Fibroblast of villous mesenchyme (primary cell): ENCODE measurements at places on chromosomes 12 and 14. TPM values are rescaled to one million over a fixed set of nuclear protein-coding genes. Genes with fewer than 3 reads are reported as not detected.
A peak's percentile ranks its signal among the peaks of the same experiment; 100 is the strongest.

Gene GPR162
- 2.6 and 3.0 TPM in 2 replicates for total RNA-seq

Gene MTHFD1
- 30.9 and 53.1 TPM in 2 replicates for total RNA-seq

Gene LMNTD1
- total RNA-seq, result not detected in 2 replicates

Gene MYO1H
- total RNA-seq, result not detected in 2 replicates

Gene USP44
- total RNA-seq, result 3.9 and 5.2 TPM in 2 replicates

Gene ZNF891
- 0.86 and 0.97 TPM in 2 replicates for total RNA-seq

Gene GNB3
- 1.7 and 3.9 TPM in 2 replicates for total RNA-seq

Gene WNT5B
- 78.2 and 98.2 TPM in 2 replicates for total RNA-seq

Gene C14orf180
- total RNA-seq, result not detected in 2 replicates

DNA sequence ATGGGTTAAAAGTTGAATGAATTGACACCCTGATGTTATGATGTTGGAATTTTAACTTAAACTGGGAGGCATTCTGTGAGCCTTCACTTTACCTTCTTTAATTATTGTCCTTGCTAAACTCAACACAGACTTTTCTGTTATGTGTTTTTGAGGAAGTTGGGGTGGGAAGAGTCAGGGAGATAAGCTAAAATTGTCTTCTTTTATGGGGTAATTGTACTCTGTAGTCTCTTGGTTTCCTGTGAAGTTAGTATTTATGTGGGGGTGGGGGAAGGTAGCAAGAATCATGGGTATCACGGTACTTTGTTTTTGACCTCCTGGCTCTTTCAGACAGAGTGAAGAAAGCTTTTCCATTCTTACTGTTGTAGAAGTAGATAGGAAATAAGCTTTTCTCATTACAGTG is 32.9 kb downstream of the RAB21 start:
- no peak for DNase-seq

- no peak for DNase-seq
Observed at GRCh38 chr14:60294411-60295069, 45.5 kb downstream of the PPM1A start.

DNA sequence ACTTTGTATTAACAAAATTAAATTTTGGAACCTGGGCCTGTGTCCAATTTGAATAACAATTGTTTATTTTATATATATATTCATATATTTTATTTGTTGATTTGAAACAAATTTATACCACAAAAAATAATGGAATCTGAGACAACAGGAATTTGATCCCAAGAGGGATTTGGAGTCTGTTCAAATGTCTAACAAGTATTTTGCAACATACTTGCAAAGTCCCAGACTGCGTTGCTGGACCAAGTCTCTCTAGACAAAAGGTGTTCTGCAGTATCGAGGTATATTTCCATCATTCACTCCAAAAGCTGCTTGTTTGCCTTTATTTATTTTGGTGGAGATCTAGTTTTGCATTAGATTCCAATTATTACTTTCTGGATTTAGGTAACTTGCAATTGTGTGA is 68.7 kb upstream of the PTPRR start:
- DNase-seq, result no peak

GRCh38 chr14:57486767-57487379 is 6.8 kb downstream of the CCDC198 start:
- peak; percentile 45 for DNase-seq
